GM18507 (cell line): ENCODE measurements at places on chromosomes 7 and 10.

DNA sequence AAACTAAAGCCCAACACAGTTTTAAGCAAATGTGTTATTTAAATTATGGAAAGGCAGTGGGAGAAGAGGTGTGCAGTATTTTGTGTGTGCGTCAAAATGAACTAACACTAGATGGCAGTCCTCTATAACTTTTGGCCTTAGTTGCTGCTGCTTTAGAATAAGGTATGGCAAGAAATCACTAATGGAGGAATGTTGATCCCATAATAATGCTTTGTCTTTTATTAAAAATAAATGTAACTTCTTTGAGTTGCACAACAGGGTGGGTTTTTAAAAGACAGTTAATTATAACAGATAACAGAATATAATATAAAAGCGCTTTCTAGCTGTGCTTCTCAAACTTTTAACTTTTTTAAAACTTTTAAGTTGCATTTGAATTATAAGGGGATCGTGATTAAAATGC, 56.4 kb downstream of the BBS9 start:
- no peak for DNase-seq

- no peak for DNase-seq
Observed at GRCh38 chr7:139687211-139687954, 90.4 kb downstream of the HIPK2 start.

DNA sequence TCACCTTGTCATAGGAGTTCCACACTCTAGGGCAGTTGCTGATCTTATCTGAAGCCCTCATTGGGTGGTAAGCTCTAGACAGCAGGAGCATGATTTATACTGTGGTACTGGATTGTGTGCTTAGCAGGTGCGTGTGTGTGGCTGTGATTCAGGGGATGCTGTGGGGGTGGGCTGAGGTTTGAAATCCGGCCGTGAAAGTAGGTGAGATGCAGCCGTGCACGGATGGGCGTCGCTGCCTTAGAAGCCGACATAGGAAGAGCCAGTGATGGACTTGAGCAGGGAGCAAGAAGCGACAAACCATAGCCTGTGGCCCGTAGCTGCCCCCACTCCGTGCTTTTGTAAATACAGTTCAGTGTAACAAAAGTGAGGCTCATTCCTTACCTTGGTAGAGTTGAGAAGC, 38.2 kb downstream of the PROSER2 start:
- no peak for DNase-seq

DNA sequence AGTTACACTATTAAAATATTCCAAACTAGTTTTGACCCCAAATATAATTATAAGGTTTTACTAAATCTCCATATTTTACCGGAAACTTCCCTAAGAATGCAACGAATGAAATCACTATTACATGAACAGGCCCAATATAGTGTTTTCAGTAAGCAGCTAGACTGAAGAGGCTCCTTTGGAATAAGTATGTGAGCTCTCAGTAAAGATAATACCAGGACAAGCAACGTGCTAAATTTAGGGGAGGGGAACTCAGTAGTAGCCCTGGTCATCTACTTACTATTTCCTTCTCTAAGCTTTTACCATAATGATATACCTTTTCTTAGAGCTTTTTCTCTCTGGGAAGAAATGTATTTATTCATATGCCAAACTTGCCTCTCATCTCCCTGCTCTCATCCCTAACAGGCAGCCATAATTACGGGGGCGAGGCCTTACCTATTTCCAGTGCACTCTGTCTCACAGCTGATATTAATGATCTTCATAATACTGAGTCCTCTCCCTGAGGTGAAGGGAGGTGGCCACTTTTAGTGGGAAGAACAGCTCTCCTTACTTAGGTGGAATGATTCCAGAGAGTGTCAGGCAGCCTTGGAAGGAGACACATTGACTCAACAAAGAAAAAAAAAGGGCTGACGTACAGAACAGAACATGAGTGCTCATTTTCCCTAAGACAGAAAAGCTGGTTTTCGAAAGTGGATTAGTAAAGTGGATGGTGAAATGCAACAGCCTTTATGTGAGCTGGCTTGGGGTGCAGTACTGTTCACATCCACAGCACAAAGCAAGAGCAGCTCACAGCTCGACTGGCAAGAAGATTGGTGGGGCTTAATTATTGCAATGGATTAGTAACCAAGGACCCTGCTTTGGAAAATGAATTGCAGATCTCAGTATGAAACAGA, 165.4 kb downstream of the GLI3 start:
- DNase-seq: no peak

- no peak for DNase-seq
Observed at GRCh38 chr10:15228426-15228825, 59.9 kb upstream of the NMT2 start.
